D721Med (cell line): ENCODE measurements at places on chromosomes 12 and 14.

- no peak for DNase-seq
These were observed 221.5 kb upstream of the CAND1 start for GRCh38 chr12:67047634-67048033.

GRCh38 chr12:51386351-51386750, 4.9 kb downstream of the GALNT6 start:
- no peak for DNase-seq

GRCh38 chr12:66665435-66665985, 13.4 kb downstream of the GRIP1 start:
- DNase-seq = no peak

DNA sequence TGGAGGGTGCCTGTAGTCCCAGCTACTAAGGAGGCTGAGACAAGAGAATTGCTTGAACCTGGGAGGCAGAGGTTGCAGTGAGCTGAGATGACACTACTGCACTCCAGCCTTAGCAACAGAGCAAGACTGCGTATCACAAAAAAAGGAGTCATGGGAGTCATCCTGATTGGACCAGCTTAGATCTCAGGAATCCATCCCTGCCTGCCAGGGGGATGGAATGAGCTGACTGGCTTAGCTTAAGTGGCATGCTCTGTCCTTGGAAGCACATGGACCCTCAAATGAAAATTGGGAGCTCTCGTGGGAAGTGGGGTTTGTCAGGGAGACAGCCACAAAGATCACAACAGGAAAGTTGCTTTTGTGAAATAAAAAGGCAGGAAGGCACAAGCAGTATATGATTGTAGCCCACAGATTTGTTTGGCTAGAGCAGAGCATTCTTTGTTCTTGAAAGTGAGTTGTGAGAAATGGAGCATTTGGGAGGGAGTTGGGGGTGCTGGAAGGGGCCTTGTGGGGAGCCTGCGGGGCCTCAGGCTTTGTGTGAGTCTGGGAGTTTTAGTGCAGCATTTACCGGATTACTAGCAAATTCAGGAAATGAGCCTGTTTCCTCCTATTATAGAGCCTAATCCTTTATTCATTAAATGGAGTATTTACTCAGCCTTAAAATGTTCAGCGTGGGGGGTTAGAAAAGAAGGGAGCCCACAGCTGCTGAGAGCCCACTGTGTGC, 30.7 kb downstream of the DGLUCY start:
- DNase-seq = no peak

GRCh38 chr14:89485264-89485663, 68.2 kb upstream of the FOXN3 start:
- no peak for DNase-seq

GRCh38 chr14:93975791-93976476, 436 bp downstream of the ASB2 start:
- no peak for DNase-seq

DNA sequence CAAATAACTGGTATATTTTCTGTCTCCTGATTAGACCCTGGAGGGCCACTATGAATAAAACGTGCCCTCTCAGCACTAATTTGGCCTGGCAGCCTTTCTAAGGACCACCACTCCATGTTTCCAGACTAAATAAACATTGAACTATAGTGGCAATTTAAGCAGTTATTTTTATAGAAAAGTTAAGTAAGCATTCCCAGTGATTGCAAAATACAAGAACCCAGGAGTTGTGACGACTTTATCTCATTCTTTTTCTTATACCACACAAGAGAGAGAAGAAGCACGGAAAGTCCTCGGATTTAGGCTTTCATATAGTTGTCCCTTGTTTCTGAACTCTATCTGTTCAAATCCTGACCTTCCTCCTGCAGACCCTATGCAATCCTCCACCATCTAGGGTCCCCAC, 23.1 kb upstream of the STRAP start:
- DNase-seq = no peak

- no peak for DNase-seq
These were observed 736 bp downstream of the C14orf39 start for GRCh38 chr14:60485057-60485597.

DNA sequence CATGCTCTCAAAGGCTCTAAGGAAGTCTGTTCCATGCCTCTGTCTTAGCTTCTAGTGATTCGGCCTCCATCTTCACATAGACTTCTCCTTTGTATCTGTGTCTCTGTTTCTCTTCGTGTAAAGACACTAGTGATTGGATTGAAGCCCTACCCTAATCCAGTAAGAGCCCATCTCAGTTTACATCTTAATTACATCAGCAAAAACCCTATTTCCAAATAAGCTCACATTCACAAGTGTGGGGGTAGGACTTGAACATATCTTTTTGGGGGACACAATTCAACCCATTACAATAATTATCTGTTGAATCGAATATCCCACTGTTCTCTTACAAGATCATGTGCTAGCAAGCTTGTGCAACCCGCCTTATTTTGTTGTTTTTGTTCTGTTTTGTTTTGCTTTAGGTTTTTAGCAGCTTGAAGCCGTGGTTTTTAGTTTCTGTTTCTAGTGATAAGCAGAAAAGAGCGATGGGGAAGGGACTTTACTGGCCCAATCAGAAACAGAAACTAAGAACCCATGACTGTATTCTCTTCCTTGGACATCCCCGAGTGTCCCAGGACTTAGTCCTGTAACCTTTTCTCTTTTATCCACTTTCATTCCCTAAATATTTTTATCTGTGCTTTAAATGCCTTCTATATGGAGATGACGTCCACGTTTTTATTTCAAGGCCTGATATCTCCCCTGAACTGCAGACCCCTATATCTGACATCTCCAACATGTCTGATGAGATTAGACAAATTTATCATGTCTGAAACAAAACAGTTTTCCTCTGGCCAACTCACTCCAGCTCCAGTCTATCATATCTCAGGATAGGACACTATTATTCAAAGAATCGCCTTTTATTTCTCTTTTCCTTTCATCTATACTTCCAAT, 353.0 kb downstream of the CCDC91 start:
- DNase-seq = no peak

GRCh38 chr14:38882533-38882932, 220.5 kb downstream of the SEC23A start:
- DNase-seq = no peak

DNA sequence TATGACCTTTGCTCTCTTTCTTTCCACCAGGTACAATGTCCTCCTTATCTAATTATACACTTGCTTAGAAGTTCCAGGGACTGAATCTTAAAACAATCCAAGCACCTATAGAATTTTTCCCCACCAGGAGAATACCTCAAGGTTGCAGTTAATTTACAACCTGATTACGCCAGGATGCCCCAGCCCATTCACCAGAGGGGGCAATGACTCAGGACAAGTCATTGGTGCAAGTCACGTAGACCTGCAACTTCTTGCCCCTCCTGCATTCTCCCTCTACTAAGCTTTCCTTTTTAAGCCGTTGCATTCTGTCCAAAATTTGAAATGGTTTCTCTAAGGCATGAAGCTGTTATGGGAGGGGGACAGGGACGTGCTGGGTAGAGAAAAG, 111.1 kb upstream of the SCAF11 start:
- no peak for DNase-seq

GRCh38 chr12:21839776-21840175, 65.3 kb upstream of the KCNJ8 start:
- no peak for DNase-seq

DNA sequence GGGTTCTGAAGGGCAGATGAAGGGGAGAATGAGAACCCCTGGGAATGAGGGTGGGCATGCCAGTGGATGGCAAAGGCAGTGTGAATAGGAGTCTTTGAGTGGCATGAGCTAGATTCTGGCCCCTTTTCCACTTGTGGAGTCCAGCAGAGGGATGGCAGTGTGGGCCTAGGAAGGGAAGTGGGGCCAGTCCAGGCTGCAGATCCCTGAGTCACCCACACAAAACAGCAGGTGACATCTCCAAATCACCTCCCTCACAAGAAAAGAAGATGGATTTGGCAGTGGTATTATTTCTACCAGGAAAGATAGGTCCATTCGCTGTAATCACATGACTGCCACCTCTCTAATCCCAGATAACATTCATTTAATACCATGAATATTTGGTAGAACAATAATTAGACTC, 151.3 kb downstream of the TTC7B start:
- no peak for DNase-seq

- DNase-seq = no peak
These were observed 6.1 kb downstream of the PNN start for GRCh38 chr14:39181026-39181692.

GRCh38 chr12:120055231-120056000, 61.1 kb downstream of the RAB35 start:
- no peak for DNase-seq

DNA sequence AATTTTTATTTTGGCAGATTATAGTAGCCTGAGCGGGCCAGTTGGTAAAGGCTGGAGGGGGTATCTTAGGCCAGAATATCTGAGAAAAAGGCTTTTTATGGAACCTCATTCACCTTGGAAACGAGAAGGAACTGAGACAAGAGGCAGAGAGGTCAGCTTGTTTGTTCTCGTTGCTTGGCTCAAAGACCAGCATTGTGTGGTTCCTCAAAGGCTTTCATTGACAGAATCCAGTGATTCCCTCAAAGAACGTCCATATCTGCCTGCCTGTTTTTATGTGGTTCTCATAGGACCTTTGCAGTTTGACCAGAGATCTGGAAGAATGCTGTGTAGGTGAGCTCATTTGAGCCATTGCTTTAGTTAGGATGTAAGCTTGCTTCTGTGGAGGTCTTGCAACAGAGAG, 117.3 kb downstream of the CFAP54 start:
- no peak for DNase-seq

DNA sequence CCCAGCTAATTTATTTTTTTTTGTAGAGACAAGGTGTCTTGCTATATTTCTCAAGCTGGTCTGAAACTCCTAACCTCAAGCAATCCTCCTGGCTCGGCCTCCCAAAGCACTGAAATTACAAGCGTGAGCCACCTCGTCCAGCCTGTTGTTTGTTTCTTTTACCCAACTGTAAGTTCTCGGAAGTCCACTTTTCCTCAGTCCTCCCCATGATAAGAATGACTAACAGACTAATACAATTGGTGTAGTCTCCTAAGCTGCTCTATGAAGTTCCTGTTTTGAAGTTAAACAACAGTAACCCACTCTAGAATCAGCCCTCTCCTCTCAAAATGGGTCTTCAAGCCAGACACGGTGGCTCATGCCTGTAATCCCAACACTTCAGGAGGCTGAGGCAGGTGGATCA, 36.5 kb downstream of the HIGD1C start:
- DNase-seq = no peak

GRCh38 chr12:52224151-52224550, 8.9 kb upstream of the KRT7 start:
- no peak for DNase-seq

DNA sequence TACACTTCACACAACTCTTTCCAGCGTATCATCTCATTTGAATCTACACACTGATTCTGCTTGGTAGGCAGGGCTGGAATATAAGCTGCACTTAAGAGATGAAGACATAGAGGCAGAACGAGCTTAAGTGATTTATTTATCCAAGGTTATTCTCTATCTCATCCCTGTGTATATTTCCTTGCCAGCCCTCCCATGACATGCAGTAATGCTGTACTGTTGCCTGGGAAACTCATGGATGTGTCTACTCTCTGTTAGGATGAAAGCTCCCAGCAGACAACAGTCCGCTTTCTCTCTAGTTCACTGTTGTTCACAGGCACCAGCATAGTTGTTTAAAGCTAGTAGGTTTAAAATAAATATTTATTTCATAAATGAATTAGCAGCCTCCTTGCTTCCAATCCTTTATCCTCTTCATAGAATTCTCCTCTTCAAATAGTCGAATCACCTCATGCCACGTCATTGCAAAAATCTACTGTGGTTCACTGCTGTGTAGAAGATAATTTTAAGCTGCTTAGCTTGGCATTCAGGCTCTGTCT, 25.4 kb downstream of the FGF6 start:
- no peak for DNase-seq

DNA sequence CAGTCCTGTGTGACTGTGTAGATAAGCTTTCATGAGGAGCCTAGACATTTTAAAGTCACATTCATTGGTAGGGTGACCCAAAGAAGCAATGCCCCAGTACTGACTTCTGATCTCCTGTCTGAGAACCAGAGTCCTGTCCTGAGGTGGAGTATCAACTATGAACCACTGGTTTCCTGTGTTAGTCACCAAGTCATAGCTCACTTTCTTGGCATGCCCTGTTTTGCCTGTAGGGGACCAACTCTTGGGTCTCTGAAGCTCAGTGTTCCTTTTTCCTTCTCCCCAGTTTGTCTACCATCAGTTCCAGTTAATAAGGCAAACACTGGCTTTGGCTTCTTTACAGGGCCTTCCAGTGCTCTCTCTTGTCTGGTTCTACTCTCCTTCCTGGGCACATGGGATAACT, 97.4 kb downstream of the C12orf75 start:
- no peak for DNase-seq

DNA sequence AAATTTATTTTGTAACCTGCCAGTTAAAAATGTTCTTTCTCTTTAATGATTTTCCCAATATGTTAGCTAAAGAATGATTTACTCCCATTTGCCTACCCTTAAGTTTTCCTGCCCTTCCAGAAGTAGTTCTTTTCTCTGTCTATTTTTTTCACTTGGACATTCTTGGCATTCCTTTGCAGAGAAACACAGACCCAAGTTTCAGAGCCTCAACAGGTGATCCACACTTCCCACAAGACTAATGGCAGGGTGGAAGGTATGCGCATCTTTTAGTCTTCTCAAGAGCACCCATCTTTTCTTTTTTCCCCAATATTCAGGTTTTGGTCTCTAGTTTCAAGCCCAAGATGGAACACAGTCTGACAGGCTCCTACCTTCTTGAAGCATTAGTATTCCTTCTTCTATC, 420.7 kb downstream of the ADAMTS20 start:
- no peak for DNase-seq

GRCh38 chr12:91226951-91227350, 44.3 kb upstream of the DCN start:
- no peak for DNase-seq

DNA sequence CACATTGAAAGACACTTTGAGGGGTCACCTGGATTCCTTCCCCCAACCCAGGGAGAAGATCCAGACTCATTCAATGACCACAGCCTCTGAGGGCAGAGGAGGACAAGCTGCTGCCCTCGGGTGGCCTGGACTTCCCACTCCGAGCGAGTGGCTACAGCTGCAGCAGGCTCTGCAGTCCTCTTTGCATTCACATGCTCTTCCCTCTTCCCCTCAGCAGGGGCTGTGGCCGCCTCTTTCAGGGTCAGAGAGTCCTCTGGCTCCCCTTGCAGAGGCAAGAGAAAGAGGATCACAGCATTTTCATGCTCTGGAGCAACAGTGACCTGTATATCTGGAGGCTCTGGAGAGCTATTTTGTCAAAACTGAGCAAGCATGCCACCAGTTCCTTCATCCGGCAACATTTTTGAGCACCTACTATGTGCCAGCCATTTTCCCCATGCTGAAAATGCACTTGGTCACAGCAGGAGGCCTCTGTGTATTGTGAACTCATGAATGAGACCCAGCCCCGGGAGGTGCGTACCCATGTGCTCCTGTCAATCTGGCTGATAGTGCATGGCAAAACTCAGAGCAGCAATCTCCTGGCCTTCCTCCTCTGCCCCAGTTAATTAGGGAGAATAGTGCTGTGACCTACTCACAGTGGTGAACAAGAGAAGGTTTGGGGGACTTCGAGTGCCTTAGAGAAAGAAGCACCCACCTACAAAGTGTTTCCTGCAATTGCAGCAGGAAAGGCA, 42.9 kb upstream of the KCNA5 start:
- DNase-seq = no peak
